Vagina (tissue), 2 donors: ENCODE measurements at places on chromosomes 7 and 10.

GRCh38 chr7:21113609-21114415 lies 314.1 kb upstream of the SP4 start:
- no peak overlapping the region for H3K27ac ChIP-seq
- H3K4me3 ChIP-seq, result no peak overlapping the region
- no peak for DNase-seq
- H3K4me1 ChIP-seq, result no peaks in the 10 kb centered on the region
- no peaks in the 10 kb centered on the region for H3K36me3 ChIP-seq
- no peaks in the 10 kb centered on the region for H3K27me3 ChIP-seq

- H3K27ac ChIP-seq, result no peak overlapping the region
- no peaks in the 10 kb centered on the region for H3K27me3 ChIP-seq
- H3K4me3 ChIP-seq, result no peak overlapping the region
- DNase-seq, result no peak
- H3K36me3 ChIP-seq, result no peaks in the 10 kb centered on the region
Measured at GRCh38 chr10:6349846-6350535, 147.3 kb downstream of the PFKFB3 start.

DNA sequence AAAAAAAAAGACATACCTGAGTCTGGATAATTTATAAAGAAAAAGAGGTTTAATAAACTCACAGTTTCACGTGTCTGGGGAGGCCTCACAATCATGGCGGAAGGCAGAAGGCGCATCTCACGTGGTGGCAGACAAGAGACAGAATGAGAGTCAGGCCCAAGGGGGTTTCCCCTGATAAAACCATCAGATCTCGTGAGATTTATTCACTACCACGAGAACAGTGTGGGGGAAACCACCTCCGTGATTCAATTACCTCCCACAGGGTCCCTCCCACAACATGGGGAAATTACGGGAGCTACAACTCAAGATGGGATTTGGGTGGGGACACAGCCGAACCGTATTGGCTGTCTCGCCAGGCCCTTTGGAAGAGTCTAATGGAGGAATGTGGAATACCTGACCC lies 9.0 kb upstream of the MAFK start:
- no peak overlapping the region for H3K4me3 ChIP-seq
- peaks cover 2% of the 10 kb centered on the region for H3K4me1 ChIP-seq
- H3K36me3 ChIP-seq, result no peaks in the 10 kb centered on the region
- DNase-seq, result no peak
- no peaks in the 10 kb centered on the region for H3K27me3 ChIP-seq
- no peak overlapping the region for H3K27ac ChIP-seq

DNA sequence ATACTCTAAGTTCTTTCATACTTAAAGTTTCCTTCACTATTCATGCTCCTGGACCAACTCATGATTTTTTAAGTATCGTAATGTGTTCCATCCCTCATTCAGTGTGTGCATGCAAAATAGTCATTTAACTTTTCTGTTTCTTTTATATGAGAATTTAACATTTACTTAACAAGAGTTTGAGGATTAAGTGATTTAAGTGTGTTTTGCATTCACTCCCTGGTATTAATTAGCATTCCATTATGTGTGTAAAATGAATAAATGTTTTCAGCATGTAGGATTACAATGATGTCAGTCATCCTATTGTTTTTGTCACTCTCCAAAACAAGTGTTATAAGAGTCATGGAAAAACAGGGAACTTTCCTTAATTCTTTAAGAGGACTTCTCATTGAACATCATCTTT lies 457.7 kb downstream of the IPMK start:
- H3K4me1 ChIP-seq, result no peaks in the 10 kb centered on the region
- H3K27ac ChIP-seq, result no peak overlapping the region
- no peak overlapping the region for H3K4me3 ChIP-seq
- DNase-seq, result no peak
- no peaks in the 10 kb centered on the region for H3K36me3 ChIP-seq

GRCh38 chr7:157189405-157189804 lies 50.7 kb downstream of the UBE3C start:
- no peak overlapping the region for H3K4me3 ChIP-seq
- DNase-seq, result no peak
- H3K36me3 ChIP-seq, result peaks cover 62% of the 10 kb centered on the region
- H3K4me1 ChIP-seq, result no peaks in the 10 kb centered on the region

- peak overlapping the region; percentile 68 for H3K4me3 ChIP-seq
- peak overlapping the region; percentile 76 for H3K27ac ChIP-seq
- peaks cover 6% of the 10 kb centered on the region for H3K36me3 ChIP-seq
- no peaks in the 10 kb centered on the region for H3K27me3 ChIP-seq
- H3K4me1 ChIP-seq, result peaks cover 30% of the 10 kb centered on the region
- no peak for DNase-seq
Measured at GRCh38 chr7:96708872-96709271, 774 bp downstream of the SEM1 start.

- no peaks in the 10 kb centered on the region for H3K27me3 ChIP-seq
- H3K4me3 ChIP-seq, result no peak overlapping the region
- no peaks in the 10 kb centered on the region for H3K36me3 ChIP-seq
- H3K27ac ChIP-seq, result no peak overlapping the region
- H3K4me1 ChIP-seq, result no peaks in the 10 kb centered on the region
- DNase-seq, result no peak
Measured at GRCh38 chr7:2092279-2092678, 140.5 kb downstream of the MAD1L1 start.

DNA sequence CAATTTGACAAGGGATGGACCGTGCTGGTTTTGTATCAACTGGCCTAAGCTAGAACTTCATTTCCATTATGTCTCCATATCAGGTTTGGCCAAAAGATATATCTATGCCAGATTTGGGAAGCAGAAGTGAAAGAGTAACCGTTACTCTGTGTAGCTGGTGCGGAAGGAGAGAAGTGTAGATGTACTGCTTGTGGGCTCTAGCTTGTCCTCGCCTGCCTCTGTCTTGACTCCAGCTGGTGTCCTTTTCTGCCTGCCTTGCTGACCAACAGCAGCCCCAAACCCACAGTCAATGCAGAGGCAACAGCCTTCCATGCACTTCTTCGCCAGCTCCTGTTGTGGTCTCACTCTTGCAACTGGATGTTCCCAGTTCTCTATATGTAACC lies 128.5 kb downstream of the KIF20B start:
- H3K27ac ChIP-seq, result no peak overlapping the region
- H3K4me1 ChIP-seq, result no peaks in the 10 kb centered on the region
- no peak overlapping the region for H3K4me3 ChIP-seq
- H3K36me3 ChIP-seq, result no peaks in the 10 kb centered on the region
- DNase-seq, result no peak

GRCh38 chr7:92359801-92360200 lies 87.5 kb upstream of the GATAD1 start:
- no peak for DNase-seq
- no peaks in the 10 kb centered on the region for H3K27me3 ChIP-seq
- H3K36me3 ChIP-seq, result no peaks in the 10 kb centered on the region
- no peak overlapping the region for H3K4me3 ChIP-seq
- no peak overlapping the region for H3K27ac ChIP-seq

DNA sequence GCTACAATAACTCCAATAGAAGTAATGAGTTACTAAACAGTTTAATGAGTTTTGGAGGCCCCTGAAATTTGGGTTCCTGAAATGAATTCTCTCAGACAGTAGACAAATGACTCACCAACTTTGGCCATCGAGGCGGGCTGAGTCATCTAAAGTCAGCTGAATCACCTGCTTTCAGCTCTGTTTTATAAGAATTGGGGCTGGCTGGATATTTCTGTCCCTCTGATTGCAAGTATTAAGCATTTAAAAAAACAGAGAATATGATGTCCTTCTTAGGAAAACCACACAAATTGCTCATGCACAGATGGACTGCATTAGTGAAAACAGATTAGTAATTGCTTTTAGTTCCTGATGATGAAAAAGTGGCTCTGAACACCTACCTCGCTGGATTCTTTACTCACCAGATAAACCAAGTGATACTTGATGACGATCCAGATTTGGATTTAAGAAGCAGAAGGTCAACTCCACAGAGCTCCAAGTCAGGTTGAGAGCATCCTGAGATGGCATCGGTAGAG lies 59.1 kb downstream of the ZNF365 start:
- no peak for DNase-seq
- H3K4me1 ChIP-seq, result peaks cover 19% of the 10 kb centered on the region
- peak overlapping the region; percentile 72 for H3K27ac ChIP-seq
